Suprapubic skin (tissue), 4 donors: ENCODE measurements at places on chromosomes 4 and X.
A peak's percentile ranks its signal among the peaks of the same experiment; 100 is the strongest.

DNA sequence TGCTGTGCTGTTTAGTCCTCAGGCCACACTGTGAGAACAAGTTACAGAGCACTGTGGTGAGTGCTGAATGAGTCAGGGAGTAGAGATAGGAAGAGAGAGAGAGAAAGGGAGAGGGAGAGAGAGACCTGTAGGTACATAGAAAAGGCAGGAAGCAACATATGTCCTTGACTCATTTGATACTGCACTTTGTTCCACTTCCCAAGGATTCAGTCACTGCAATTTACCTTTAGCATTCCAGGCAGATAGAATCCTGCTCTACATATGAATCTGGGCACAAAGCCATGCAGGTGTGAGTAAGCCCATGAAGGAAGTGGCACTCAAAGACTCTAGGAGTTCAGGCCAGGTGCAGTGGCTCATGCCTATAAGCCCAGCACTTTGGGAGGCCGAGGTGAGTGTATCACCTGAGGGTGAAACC is 1.0 kb upstream of the DAPP1 start:
- H3K4me1 ChIP-seq = peaks cover 20% of the 10 kb centered on the region
- H3K36me3 ChIP-seq = no peaks in the 10 kb centered on the region
- no peak for DNase-seq
- no peak overlapping the region for H3K4me3 ChIP-seq
- no peak overlapping the region for H3K27ac ChIP-seq

- no peaks in the 10 kb centered on the region for H3K4me1 ChIP-seq
- H3K27ac ChIP-seq = no peak overlapping the region
- no peak overlapping the region for H3K4me3 ChIP-seq
- no peak for DNase-seq
Observed at GRCh38 chrX:118239178-118239870, 106.6 kb upstream of the WDR44 start.

DNA sequence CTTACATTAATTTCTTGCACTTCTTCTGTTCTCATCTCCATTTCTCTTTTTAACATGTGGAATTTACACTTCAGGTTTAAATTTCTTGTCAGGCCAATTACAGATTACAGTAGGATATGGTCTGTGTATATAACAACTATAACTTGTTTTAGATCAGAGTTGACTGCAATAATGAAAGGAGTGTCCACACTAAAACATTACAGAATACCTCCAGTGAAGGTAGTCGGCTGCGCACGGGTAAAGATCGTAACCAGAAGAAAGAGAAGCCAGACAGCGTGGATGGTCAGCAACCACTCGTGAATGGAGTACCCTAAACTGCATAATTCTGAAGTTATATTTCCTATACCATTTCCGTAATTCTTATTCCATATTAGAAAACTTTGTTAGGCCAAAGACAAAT is 32.6 kb upstream of the FMR1NB start:
- no peak overlapping the region for H3K4me3 ChIP-seq
- H3K27ac ChIP-seq = no peak overlapping the region
- H3K27me3 ChIP-seq = no peaks in the 10 kb centered on the region
- no peak for DNase-seq
- H3K4me1 ChIP-seq = no peaks in the 10 kb centered on the region

DNA sequence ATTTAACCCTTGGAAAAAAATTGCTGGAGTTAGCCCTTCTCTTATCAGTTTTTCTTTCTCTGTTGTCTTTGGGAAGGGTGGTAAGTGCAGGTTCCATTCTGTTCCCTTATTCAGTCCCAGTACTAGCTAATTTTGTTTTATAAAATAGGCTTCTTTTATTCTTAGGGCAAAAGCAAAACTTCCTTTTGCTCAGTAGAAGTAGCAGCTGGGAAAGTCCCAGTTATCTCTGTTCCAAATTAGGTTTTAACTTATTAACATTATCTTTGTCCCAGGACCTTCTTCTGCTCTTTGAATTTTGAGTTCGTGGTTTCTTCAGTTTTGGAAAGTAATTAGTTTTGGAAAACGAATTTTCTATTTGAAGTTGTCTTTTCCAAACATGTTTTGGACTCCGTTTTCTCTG is 61.1 kb downstream of the BANK1 start:
- no peaks in the 10 kb centered on the region for H3K4me1 ChIP-seq
- no peak for DNase-seq

- no peaks in the 10 kb centered on the region for H3K36me3 ChIP-seq
- peaks cover 25% of the 10 kb centered on the region for H3K4me1 ChIP-seq
- DNase-seq = no peak
- H3K27me3 ChIP-seq = no peaks in the 10 kb centered on the region
- no peak overlapping the region for H3K4me3 ChIP-seq
- H3K27ac ChIP-seq = no peak overlapping the region
Observed at GRCh38 chr4:102564399-102565059, 63.4 kb downstream of the NFKB1 start.

DNA sequence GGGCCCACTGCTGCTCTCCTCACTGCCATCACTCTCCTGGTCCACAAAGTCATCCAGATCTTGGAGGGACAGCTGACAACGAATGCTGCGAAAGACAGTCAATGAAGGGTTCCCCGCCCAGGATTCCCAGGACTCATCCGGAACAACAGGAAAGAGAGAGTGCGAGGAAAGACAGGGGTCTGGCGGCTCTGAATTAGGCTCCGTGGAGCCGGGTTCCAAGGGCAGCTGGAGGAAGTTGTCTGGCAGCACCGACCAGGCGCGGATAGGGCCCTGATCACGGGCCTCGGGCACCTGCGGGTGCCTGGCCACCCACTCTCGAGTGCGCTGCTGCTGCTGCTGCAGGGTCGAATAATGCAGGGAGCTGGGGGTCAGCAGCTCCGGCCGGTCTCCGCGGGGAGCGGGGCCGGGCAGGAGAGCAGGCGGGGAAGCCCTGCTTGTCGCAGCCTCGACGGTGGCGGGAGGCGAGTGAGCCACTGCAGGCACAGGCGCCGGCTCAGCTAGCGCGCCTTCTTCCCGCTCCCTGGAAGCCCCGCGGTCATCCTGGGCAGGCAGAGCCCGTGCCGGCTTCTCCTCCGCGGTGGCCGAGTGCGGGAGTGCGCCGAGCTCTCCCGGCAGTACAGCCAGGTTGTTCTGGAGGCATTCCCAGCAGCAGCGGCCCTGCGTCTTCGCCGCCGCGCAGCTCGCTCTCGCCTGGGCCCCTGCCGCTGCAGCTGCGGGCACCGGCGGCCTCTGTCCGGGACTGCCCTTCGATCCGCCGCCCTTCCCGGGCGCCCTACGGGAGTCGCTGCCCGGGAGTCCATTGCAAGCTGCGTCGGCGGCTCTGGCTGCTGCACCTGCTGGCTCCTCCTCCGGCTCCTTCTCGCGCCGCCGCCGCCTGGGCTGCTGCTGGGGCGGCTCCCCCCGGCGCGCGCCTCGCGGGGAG is 1.1 kb downstream of the SOWAHB start:
- peak overlapping the region; percentile 76 for H3K27ac ChIP-seq
- no peaks in the 10 kb centered on the region for H3K36me3 ChIP-seq
- no peak for DNase-seq
- H3K27me3 ChIP-seq = peaks cover 45% of the 10 kb centered on the region
- peaks cover 21% of the 10 kb centered on the region for H3K4me1 ChIP-seq
- H3K4me3 ChIP-seq = peak overlapping the region; percentile 62

DNA sequence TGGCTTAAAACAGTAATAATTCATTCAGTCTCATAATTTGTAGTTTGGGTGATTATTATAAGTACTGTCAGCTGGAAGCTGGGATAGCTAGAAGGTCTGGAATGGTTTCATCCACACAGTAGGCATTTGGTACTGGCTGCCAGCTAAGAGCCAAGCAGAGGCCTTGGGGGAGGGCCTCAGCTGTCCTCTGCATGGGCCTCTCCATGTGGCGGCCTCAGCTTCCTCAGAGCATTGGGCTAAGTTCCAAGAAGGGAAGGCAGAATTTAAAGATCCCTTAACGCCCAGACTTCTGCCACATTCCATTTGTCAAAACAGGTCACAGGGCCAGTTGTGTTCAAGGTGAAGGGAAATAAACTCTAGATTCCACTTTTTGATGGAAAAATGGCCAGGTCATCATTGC is 93.3 kb downstream of the NEUROG2 start:
- H3K36me3 ChIP-seq = peaks cover 29% of the 10 kb centered on the region
- H3K27me3 ChIP-seq = no peaks in the 10 kb centered on the region
- H3K4me3 ChIP-seq = no peak overlapping the region
- DNase-seq = no peak
- H3K27ac ChIP-seq = no peak overlapping the region
- no peaks in the 10 kb centered on the region for H3K4me1 ChIP-seq

DNA sequence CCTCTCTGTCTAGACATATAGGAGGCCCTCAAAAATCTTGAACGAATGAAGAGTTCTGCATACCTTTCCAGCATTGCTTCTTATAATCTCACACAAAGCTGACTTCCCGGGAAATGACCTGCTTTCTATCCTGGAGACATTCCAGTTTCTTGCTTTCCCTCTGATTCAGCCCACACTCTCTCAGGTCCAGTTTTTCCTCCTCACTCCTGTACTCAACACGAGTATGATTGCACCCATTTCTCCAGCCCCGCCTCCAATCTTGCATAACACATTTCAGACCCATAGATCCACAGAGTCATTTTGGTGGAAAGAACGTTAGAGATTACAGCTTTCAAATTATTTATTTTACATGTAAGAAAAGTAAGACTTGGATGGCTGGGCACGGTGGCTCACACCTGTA is 127.5 kb upstream of the TLR3 start:
- no peaks in the 10 kb centered on the region for H3K4me1 ChIP-seq
- no peaks in the 10 kb centered on the region for H3K27me3 ChIP-seq
- DNase-seq = no peak
- H3K4me3 ChIP-seq = no peak overlapping the region
- no peak overlapping the region for H3K27ac ChIP-seq

DNA sequence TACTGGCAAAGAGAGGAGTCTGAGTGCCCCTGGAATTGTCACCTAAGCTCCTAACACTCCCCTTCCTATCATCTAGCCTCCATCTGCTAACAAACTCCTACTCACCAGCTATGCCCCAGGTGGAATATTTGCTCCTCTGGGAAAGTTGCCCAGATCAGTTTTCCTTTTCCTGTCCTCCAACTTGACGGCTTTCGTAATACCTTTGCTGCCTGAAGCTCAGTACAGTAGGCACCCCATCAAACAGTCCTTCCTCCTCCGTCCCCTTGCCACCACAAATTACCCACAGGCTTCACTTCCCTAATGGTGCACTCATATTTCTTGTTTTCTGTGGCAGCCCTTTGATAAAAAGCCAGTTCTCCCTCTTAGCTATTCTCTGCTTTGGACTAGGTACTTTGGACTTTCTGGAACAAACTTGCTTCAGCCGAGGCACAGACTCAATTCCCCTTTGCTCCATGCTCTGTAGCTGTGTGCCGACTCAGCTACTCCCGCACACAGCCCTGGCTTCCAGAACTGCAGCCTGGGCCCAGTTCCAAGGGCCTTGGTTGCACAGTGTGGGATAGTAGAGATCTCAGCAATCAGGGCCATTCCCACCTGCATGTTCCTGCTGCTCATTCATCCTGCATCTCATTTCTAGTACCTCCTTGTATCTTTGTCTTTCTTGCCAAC is 605.1 kb downstream of the BCOR start:
- no peaks in the 10 kb centered on the region for H3K36me3 ChIP-seq
- H3K4me3 ChIP-seq = no peak overlapping the region
- H3K4me1 ChIP-seq = peaks cover 3% of the 10 kb centered on the region
- no peaks in the 10 kb centered on the region for H3K27me3 ChIP-seq
- no peak overlapping the region for H3K27ac ChIP-seq

- no peak overlapping the region for H3K27ac ChIP-seq
- H3K36me3 ChIP-seq = no peaks in the 10 kb centered on the region
- H3K4me1 ChIP-seq = peaks cover 13% of the 10 kb centered on the region
- H3K4me3 ChIP-seq = peak overlapping the region; percentile 58
- no peak for DNase-seq
- H3K27me3 ChIP-seq = peaks cover 39% of the 10 kb centered on the region
Observed at GRCh38 chr4:80336582-80336981, 1.1 kb downstream of the CFAP299 start.

GRCh38 chrX:11555759-11556158 is 110.0 kb downstream of the ARHGAP6 start:
- DNase-seq = no peak
- no peaks in the 10 kb centered on the region for H3K4me1 ChIP-seq
- H3K27me3 ChIP-seq = no peaks in the 10 kb centered on the region
- no peak overlapping the region for H3K4me3 ChIP-seq
- no peak overlapping the region for H3K27ac ChIP-seq

DNA sequence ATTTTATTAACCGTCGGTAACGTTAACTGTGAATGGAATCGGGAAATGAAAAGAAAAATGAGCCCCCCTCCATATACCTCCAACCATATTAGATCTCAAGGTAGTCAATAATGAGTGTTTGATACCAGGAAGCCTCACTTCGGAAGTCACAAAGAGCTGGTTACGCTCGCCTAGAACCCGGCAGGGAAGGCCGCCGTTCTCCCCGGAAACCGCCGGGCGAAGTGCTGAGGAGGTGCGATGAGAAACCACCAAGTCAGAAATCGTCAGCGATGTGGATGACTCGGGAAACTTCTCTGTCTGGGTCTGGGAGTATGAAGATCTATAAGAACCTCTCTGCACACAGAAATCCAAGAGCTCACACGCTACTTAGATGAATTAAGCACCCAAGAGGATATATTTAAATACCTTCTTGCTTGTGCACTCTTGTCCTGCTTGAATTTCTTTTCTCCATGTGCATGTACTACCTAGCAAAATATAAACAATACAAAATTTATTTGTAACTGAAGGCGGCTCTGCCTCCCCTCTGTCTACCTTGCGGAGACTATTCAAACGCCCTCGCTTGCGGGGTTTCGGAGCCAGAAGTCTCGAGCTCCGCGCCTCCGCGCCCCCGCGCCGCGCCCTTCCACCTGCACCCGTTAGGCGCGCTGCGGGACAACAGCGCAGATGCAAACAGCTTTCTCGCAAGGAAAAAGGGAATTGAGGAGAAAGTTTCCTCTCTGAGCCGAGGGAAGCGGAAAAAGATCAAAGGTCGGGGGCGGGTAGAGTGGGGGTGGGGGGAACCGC is 17.8 kb downstream of the NKX6-1 start:
- no peak overlapping the region for H3K4me3 ChIP-seq
- no peak for DNase-seq
- H3K36me3 ChIP-seq = no peaks in the 10 kb centered on the region
- H3K27ac ChIP-seq = no peak overlapping the region
- H3K27me3 ChIP-seq = peaks cover 77% of the 10 kb centered on the region
- H3K4me1 ChIP-seq = peaks cover 26% of the 10 kb centered on the region

DNA sequence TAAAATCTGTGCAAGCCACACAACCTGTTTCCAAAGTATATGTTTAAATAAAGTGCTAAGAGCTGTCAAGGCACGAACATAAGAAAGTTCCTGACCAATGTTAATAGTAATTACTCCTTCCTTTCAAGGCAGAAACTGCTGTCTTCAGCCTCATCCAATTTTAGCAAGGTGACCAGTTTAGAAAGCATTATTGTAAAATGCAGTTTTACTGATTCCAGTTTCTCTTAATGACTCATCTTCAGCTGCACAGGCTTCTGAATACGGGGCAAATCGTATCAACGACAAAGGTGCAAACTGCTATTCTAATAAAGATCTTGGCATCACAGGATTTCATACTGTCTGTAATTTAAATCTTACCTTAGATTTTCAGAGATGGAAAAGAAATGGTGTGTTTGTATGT is 87.5 kb downstream of the PPP3CA start:
- no peak for DNase-seq
- no peak overlapping the region for H3K4me3 ChIP-seq
